ENCODE measurements at places on chromosomes 1 and 21.

DNA sequence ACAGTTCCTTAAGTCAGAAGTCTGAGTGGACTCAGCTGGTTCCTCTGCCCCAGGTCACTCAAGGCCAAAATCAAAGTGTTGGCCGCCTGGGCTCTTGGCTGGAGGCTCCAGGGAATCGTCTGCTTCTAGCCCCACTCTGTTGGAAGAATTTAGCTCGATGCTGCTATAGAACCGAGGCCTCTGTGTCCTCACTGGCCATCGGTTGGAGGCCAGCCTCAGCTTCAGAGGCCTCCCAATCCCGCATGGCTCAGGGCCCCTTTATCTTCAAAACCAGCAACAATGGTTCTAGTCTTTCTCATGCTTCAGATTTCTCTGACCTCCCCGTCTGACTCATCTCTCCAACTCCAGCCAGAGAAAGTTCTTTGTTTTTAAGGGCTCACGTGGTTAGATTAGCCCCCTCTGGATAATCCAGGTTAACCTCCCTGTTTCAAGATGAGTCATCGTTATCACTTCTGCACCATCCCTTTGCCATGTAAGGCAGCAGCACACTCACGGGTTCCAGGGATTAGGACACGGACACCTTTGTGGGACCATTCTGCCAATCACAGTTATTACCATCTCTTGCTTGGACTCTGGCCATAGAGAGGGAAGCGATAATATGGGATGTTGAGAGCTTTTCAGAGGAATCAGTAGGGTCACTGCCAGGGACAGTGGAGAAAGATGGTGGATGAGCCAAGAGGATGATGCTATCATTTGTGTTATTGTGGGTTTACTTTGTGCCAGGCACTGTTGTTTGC, 13.6 kb downstream of the FHAD1 start:
- DNase-seq, result no peak

DNA sequence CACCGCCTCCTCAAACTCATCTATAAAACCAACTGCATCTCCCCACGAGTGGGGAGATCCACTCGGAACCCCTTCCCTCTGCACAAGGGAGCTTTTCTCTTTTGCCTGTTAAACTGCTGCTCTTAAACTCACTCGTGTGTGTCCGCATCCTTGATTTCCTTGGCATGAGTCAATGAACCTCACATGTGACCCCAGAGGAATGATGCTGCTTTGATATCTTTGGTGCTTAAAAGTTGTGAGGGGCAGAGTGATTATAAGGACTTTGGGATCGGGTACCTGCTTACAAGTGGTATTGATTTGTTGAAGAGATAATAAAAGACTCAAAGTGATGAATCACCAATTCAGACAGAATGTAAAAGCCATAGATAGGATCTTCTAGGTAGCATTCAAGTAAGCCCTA, 125.3 kb downstream of the GREM2 start:
- no peak for DNase-seq

DNA sequence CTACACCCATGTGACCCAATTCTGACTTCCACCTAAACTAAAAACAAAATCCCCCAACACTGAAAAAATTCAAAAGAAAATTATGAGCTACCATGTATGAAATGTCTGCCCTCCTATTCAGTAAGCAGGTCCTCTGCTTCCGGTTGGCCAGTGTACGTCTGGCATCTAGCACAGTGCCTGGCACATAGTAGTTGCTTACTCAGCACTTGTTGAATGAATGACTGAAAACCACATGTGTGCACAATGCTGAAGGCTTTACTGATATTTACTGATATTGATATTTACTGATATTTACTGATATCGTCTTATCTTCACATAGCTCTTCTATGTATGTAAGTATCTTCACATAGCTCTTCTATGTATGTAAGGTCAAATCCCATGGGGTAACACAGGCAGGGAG, 642.2 kb downstream of the SMYD3 start:
- DNase-seq, result no peak

- no peak for DNase-seq
These were observed 27.2 kb downstream of the MRPL37 start for GRCh38 chr1:54227091-54227602.

GRCh38 chr1:21574466-21575151, 65.4 kb downstream of the ALPL start:
- no peak for DNase-seq

GRCh38 chr1:205588636-205589035, 43.2 kb downstream of the ELK4 start:
- no peak for DNase-seq

GRCh38 chr1:20830378-20830777, 43.3 kb upstream of the HP1BP3 start:
- DNase-seq, result no peak

GRCh38 chr1:93384656-93385055, 38.9 kb downstream of the DR1 start:
- no peak for DNase-seq

- no peak for DNase-seq
These were observed 160.1 kb downstream of the TRIM33 start for GRCh38 chr1:114350731-114351445.

DNA sequence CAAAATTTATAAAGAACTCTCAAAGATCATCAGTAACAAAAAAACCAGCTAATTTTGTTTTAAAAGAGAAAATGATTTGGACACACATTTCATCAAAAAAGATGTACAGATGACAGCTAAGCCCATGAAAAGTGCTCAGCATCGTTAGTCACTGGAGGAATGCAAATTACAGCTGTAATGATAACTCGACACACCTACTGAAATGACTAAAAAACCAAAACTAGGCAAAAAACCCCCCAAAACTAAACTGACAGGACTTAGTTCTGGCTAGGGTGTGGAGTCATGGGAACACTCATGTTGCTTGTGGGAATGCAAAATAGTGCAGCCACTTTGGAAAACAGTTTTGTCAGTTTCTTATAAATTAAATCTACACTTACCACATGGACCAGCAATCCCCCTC, 59.5 kb downstream of the CNIH3 start:
- no peak for DNase-seq

DNA sequence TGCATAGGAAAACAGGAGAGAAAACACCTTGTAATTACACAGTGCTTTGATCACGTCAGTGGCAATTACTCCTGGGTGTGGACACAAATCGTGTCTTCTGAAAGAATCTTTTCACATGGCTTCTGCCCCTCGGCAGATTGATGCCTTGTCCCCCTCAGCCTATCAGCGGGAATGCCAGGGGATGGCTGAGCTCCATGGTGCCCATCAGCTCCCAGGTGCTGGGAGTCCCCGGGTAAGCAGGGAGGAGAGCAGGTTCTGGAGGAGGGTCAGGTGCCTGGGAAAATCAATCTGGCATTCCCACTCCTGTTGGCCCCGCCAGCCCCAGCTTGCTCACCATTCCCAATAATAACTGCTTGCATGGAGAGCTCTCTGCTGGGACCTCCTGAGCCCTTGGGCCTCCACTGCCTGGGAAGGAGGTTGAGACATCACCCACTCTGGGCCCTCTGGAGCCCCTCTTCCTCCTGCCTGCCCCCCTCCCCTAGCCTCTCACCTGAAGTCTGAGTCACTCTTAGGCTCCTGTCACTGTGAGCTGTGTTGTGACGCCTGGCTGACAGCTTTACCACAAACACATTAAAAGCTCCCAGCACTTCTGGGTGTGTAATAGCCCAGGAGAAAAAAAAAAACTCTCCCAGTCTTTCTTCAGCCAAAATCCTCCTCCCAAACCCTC, 4.9 kb downstream of the CAMK2N1 start:
- no peak for DNase-seq

GRCh38 chr1:69523032-69523431, 44.7 kb upstream of the LRRC7 start:
- DNase-seq, result no peak

DNA sequence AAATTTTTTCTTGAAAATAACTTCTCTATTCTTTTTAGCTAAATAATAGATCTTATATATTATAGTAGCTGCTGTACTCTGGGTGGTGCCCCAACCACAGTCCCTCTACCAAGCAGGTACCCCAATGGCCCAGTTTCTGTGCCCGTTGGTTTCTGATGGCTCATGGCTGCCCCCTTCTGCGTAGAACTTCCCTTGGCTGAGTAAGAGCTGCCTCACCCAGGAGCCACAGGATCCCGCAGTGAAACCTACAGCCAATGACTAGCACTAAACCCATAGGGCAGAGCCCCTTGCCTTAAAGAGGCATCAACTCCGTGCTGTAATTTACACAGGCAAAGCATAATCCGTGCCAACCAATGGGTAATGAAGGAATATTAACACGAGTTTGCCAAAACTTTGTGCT, 247.5 kb downstream of the USH2A start:
- DNase-seq, result no peak

DNA sequence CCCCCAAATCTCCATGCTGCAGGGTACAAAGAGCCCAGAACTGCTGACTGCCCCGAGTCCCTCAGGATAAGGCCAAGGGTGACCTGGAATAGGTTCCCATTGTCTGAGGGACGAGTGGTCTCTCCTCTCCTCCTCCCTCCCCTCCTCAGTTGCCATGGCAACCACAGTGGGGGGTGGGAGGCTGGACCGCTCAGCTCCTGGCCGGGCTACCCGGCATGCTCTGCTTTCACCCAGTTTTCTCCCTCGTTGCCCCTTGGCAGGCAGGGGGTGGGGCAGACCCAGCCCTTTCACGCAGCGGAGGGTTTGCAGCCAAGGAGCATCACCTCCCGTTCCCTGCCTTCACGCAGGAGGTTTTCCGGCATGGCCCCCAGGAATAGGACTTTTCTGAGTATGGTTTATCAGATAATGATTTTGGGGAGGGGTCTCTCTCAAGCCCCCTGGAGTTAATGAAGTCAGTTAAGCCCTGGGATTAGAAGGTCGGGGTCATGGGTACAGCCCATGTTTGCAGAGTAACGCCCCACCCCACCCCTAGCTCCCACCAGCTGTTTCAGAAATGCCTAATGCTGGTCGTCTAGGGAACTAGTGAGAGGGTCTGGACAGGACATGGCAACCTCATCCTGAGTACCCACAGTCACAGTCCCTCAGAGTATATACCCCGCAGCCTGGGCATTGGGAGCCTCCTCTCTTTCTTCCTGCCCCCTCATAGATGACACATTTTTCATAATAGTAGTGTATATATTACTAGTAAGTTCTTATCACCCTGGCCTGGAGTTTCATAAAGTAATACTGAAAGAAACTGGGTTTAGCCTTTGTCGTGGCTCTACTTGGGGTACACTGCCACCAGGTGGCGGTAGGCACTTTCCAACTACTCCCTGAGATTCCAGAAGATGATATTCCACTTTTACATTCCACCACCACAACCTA, 20.7 kb downstream of the C1QB start:
- DNase-seq, result no peak

GRCh38 chr1:179278920-179279319, 14.7 kb upstream of the SOAT1 start:
- DNase-seq, result no peak

- DNase-seq, result no peak
These were observed 771 bp downstream of the EIF4G3 start for GRCh38 chr1:21175670-21176581.

- DNase-seq, result no peak
These were observed 28.2 kb downstream of the TLR5 start for GRCh38 chr1:223114871-223115270.

DNA sequence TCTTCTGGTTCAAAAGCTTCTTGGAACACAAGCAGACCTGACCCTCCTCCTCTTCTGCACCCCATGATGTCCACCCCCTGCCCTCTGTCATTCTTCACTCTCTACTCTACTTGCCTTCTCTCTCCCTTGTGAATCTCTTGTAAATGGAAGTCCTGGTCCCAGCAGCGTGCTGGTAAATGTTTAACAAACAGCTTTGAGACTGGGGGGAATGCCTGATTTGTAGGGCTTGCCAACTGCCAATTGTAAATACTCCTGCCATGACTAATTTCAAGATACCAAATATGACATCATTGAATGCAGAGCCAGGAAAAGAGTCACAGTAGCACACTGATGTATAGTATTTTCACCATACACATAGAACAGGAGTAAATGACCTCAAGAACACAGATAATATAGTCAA, 40.9 kb upstream of the LRRN2 start:
- no peak for DNase-seq

DNA sequence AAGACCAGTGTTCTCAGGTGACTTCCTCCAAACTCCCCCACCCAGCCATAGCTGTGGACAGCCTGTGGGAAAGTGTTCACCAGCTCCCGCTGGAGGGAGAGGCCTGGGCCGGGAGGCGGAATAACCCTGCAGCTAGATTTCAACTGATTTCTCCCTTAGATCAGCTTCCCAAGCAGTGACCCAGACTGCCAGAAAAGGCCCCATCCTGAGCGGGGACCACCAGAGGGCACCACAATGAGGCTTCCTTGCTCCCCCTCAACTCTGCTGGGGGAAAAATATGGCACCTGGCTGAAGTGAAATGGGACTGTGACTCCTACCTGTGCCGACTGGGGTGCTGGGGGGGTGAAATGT, 50.8 kb downstream of the RHBG start:
- no peak for DNase-seq

Data from NCI-H1436 treated with DMSO at 0.1 percent for 48 hours (cell line).